H1 (cell line): ENCODE measurements at places on chromosomes 11 and 22.

- no peaks in the 10 kb centered on the region for H3K27me3 ChIP-seq
- no peak overlapping the region for H3K4me3 ChIP-seq
- H3K27ac ChIP-seq: no peak overlapping the region
- H3K4me1 ChIP-seq: peaks cover 3% of the 10 kb centered on the region; the same call in 1 of the 2 replicates
Observed at GRCh38 chr11:15871904-15872626, 484.3 kb downstream of the SOX6 start.

GRCh38 chr22:22948651-22949571, 61.3 kb downstream of the IGLL5 start:
- no peak overlapping the region for H3K27ac ChIP-seq
- no peak overlapping the region for H3K4me3 ChIP-seq
- no peaks in the 10 kb centered on the region for H3K36me3 ChIP-seq
- H3K27me3 ChIP-seq: no peaks in the 10 kb centered on the region
- no peak for DNase-seq

- H3K27ac ChIP-seq: no peak overlapping the region
- no peaks in the 10 kb centered on the region; the same call in 1 of the 2 replicates for H3K4me1 ChIP-seq
- no peaks in the 10 kb centered on the region for H3K36me3 ChIP-seq
- H3K27me3 ChIP-seq: no peaks in the 10 kb centered on the region
Observed at GRCh38 chr22:29650370-29650769, 46.9 kb downstream of the NF2 start.

DNA sequence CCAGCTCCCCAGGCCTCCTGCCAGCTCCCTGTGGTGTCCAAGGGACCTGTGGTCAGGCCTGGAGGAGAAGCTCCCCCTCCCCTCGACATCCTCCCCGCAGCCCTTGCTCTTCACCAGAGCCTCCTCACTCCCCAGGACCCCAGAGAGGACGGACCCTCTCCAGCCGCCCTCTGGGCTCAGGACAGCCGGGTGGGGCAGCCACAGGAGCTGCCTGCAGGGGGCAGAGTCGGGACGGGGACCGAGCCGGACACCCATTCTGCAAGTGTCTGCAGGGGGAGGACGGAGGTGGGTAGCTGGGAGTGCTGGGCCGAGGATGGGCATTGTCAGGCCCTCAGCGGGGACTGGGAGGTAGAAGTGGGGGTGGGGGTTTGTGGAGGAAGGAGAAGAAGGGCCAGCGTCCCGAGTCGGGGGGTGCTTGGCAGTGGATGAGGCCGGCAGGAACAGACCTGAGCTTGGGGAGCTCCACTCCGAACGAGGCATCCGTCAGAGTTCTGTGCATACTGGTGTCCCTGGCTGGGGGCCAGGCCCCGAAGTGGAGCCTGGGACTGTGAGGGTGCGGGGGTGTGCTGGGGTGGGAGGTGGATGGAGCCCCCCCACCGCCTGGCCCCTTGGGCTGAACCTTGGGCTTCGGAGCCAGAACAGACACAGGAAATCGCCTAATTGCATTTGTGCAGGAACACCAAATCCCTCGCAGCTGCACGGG, 15.2 kb downstream of the PRR33 start:
- no peak overlapping the region for H3K27ac ChIP-seq
- no peaks in the 10 kb centered on the region for H3K36me3 ChIP-seq
- H3K27me3 ChIP-seq: no peaks in the 10 kb centered on the region
- peak; percentile 84 for DNase-seq

GRCh38 chr22:19758896-19759426, 1.6 kb upstream of the TBX1 start:
- no peak overlapping the region for H3K27ac ChIP-seq
- no peaks in the 10 kb centered on the region for H3K36me3 ChIP-seq
- DNase-seq: no peak
- H3K4me1 ChIP-seq: peaks cover 59% of the 10 kb centered on the region

GRCh38 chr22:26767351-26768155, 110.2 kb downstream of the MIAT start:
- 0 out of 2 replicates have a peak, but pooled peaks cover 2% of the 10 kb centered on the region for H3K27me3 ChIP-seq
- no peak for DNase-seq
- no peaks in the 10 kb centered on the region for H3K4me1 ChIP-seq
- H3K4me3 ChIP-seq: no peak overlapping the region
- H3K27ac ChIP-seq: no peak overlapping the region
- H3K36me3 ChIP-seq: no peaks in the 10 kb centered on the region
